ENCODE measurements at places on chromosomes 4 and X.

DNA sequence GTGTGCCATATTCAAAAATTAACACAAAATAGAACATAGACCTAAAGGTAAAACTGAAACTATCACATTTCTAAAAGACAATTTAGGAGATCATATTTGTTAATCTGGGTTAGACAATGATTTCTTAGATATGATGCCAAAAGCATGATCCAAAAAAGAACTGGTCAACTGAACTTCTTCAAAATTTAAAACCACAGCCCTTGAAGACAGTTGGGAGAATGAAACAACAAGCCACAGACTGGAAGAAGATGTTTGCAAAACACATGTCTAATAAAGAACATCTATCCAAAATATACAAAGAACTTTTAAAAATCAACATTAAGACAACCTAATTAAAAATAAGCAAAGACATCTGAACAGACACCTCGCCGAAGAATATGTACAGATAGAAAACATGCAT lies 19.5 kb downstream of the COMMD8 start:
- DNase-seq, result no peak

- DNase-seq, result no peak
Observed at GRCh38 chr4:61533140-61533539, 333.0 kb downstream of the ADGRL3 start.

GRCh38 chr4:148229028-148229427 lies 213.2 kb downstream of the NR3C2 start:
- no peak for DNase-seq

- no peak for DNase-seq
Observed at GRCh38 chr4:78601013-78601412, 49.4 kb downstream of the ANXA3 start.

DNA sequence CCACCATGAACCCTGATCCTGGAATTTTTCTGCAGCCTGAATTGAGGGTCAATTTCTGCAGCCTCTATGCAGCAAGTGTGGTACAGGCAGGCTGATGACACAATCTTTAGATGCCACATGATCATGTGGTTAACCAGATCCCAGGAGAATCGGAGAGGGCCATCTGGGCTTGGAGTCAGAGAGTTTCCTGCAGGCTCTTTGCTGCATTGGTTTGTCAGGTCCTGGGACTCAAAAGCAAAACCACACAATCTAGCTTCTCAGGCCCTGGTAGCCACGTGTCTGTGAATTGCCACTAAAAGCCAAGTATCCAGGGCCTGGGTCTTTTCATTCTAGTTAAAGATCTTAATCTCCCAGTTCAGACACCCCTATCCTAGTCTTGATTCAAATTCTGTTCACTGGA lies 464.5 kb downstream of the BCOR start:
- no peak for DNase-seq

DNA sequence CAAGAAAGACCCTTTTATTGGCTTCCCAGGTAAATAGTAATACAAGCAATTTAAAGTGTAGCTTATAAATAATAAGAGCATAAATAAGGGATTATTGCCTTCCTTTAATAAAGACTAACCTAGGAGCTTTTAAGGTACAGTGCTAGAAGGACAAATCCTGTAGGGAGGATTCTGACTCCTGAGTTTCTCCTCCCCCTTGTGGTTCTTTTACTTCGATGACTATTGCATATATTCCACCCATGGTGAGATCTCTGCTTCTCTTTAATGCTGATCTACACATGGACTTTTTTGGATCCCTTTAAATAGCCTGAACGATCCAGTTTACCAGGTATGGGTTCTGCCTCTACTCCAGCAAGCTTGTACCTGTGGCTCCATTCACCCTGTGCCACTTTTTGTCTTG lies 2.5 kb downstream of the GALNT7 start:
- DNase-seq, result no peak

GRCh38 chr4:72744103-72744725 lies 175.2 kb upstream of the ADAMTS3 start:
- DNase-seq, result no peak

GRCh38 chr4:106607558-106607957 lies 239.0 kb upstream of the GIMD1 start:
- DNase-seq, result no peak

GRCh38 chr4:184274286-184274951 lies 56.7 kb upstream of the ENPP6 start:
- DNase-seq, result no peak

DNA sequence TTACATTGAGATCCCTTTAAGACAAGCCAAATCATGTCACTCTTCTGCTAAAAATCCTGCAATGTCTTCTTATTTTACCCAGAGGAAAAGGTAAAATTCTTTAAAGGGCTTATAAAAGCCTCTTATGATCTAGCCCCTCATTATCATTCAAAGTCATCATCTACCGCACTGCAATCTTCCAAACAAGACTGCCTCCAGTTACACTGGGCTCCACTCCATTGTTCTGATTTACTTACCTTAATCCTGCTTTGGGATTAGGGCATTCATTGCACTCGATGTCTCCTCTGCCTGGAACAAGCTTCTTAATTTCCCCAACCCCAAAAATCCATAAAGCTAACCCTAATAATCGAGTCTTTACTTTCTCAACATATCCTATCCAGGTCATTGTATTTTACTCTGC lies 269.1 kb downstream of the PCDH18 start:
- no peak for DNase-seq

DNA sequence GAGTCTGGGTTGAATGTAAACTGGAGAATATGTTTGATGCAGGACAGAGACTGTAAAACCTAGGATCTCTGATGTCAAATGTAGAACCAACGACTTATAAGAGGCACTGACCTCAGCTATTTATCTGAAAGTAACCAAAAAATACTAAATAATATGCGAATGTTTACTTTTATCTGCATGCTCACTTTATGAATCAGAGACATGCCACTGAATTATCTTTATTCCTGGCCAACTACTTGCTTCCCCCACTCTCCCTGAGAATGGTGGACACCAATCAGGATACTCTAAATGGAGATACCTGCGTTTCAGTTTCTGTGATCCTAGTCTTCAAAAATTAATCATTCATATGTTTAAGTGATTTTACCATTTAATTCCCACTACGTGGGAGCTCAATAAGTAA lies 1038.4 kb upstream of the PABPC4L start:
- no peak for DNase-seq

DNA sequence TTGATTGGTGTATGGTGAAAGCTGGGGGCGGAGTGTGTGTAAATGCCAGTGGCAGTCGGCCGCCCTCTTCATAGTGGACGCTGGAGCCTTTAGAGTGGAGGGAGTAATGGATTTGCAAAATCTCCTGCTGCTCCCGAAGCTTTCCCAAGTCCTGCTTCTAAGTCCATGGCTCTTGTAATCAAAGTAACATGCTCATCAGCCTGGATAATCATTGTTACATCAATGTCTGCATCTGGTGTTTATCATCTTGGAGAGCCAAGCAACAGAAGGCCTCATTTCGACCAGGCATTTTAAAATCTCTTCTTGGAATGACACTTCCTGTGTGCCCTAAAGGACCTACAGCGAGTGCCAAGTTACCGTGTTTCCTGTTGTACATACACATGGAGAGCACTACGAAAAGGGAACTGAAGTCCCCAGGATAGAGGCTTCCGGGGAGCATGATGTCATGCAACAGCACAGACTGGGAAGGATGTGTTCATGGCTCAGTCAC lies 32.2 kb downstream of the UNC5C start:
- no peak for DNase-seq

- no peak for DNase-seq
Observed at GRCh38 chr4:48033825-48034413, 17.3 kb downstream of the NIPAL1 start.

GRCh38 chr4:126592088-126592487 lies 1040.7 kb upstream of the INTU start:
- no peak for DNase-seq

- DNase-seq, result no peak
Observed at GRCh38 chr4:186368281-186368680, 102.3 kb downstream of the F11 start.

GRCh38 chr4:55004831-55005230 lies 120.6 kb downstream of the KDR start:
- DNase-seq, result no peak

DNA sequence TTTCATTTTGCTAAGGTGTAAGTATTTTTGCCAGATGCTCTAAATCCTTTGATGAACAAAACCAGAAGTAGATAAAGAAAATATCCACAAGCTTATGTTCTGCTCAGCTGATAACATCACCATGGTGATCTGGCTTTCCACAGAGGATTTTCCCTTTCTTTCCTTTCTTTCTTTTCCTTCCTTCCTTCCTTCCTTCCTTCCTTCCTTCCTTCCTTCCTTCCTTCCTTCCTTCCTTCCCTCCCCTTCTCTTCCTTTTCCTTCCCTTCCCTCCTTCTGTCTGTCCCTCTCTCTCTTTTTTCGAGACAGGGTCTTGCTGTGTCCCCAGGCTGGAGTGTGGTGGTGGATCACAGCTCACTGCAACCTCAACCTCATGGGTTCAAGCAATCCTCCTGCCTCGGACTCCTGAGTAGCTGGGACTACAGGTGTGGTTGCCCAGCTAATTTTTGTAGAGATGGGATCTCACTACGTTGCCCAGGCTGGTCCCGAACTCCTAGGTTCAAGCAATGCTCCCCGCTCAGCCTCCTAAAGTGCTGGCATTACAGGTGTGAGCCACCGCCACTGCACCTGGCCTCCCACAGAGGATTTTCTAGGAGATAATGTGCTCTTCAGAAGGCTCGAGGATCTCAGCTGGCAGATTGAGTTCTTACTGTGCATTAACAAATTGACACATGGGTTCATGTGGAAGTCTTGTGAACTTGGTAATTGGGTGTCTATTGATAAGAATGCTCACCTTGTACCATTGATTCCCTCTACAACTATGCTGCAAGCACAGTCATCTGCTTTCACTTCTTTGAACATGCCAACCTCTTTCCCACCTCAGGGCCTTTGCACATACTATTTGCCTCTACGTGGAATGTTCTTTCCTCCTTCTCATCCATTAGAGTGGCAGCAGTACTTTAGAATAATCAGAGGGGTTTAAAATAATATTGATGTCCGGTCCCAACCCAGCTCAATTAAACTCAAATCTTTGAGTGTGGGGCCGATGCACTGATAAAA lies 1.4 kb upstream of the RHOH start:
- DNase-seq, result no peak

DNA sequence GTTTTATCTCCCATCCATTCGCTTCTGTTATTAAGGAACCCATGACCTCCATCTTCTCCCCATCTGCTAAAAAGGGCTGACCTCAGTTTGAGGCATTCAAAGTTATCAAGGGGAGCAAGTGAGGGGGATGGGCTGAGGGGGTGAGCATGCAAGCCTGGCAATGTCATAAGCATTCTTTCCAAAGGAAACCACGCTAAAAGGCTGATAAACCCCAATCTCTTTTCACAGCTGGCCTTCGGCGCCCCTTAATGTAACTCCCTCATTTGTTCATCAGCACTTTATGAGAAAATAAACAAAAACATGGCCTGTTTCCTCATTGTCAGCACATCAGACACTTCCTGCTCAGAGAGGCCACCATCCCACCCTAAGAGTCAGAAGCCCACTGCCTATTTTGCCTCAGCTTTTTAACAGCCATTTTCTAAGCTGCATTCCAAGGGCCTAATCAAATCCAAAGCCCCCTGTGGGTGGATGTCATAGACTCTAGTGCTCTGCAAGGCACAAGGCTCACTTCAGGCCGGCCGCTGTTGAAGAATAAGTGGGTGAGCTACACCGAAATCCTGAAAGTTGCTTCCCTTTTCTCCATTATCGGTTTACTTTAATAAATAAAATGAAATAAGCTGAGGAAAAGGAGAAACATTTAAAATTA lies 92.0 kb upstream of the SRD5A3 start:
- no peak for DNase-seq

GRCh38 chr4:130233377-130234047 lies 1137.6 kb downstream of the C4orf33 start:
- DNase-seq, result no peak

DNA sequence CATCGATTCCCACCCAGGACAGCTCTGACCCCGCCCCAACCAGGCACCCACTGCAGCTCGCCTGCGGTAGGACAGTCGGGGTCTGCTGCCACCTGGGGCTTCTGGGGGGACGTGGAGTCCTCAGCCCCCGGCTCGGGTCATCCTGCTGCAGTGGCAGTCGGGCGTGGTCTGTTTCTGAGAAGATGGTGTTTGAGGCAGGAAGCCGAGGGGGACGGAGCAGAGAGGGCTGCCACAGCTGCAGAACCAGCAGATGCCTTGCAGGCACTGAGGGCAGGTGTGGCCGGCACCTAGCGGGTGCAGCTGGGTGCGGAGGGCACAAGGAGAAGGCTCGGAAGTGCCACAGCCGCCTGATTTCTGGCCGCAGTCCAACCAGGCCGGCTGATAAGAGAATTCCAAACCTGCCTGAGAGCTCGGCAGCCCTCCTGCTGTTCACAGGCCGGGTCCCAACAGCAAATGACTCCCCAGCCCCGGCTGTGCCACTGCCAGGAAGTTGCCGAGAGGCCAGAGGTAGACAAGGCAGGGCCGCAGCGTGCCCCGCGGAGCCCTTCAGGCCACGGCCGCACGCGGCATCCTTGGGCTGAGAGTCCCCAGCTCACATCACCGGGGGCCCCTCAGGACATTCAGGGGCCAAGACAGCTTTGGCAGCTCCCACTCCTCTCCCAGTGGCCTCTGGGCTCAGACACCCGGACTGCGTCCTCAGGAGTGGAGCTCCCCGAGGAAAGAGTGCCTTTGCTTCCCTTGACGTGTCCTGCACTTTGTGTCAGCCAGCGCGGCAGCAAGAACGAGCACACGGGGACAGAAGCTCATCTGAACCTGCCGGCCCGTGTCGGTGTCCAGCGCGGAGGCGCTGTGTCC lies 9.4 kb upstream of the CPLX1 start:
- no peak for DNase-seq

DNA sequence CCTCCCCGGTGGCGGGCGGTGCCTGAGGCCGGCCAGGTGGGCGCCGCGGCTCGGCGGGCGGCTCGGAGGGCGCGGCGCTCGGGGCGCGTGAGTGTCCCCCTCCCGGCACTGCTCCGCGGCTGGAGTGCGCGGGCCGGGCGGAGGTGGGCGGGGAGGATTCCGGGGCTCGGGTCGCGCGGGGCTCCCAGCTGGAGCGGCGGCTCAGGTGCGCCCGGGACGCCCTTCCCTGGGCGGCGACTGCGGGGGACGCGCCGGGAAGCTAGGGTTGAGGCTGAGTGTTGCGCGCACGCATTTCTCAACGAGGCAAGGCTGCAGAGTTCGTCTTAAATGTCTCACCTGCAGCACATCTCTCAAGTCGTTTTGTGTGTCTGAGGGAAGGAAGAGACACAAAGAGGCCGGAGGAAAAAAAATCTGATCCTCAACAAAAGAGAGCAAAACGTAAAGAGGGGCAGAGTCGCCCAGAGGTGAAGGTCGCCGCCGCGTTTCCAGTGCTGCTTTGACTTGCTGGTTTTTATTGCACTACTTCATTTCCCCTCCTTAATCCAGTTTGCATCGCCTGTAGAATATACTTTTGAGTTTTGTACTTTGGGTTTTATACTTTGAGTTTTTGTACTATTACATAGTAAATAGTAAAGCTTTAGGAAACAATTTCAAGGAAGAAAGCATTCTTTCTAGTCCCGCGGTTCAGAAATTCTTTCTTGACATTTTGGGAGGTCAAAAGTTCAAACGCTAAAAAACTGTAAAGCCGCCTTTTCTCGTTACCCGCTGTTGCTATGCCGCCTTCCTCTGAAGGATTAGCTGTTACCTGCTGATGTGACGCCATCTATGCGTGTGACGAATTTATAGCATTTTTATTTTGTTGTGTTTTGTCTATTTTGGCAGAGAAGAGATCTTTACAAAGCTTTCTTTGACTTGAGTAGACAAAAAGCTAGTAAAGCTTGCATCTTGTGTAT lies 106.5 kb upstream of the STOX2 start:
- DNase-seq, result no peak

- DNase-seq, result no peak
Observed at GRCh38 chr4:81197864-81198524, 17.0 kb downstream of the PRKG2 start.

- DNase-seq, result no peak
Observed at GRCh38 chr4:184444215-184444952, 30.0 kb downstream of the IRF2 start.
